Esophagus mucosa (tissue), 1 donor: ENCODE measurements at places on chromosomes 5 and 9.

DNA sequence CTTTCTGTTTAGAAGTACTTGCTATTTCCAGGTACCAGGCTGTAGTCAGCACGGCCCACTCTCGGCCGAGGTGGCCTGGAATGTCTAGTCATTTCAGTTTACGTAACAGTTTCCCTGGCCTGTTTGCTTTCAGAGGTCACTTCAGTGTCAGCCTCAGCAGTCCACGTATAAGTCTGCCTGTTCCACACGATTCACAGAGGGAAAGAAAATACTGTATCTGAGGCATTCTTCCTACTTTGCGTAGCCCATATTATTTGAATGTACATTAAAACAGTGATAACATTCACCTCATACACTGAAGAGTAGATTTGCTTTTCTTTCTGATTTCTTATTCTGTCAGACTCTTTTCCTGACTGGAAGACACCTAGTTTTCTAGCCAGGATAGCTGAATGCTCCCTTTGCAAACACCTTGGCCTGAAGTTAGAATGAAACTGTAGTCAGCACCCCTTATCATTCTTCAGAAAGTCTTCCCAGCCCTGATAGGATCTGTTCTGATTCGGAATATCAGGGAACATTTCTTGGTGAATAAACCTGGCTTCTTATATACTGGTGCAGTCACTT, 140.9 kb downstream of the AOPEP start:
- peak; percentile 81 for ATAC-seq

DNA sequence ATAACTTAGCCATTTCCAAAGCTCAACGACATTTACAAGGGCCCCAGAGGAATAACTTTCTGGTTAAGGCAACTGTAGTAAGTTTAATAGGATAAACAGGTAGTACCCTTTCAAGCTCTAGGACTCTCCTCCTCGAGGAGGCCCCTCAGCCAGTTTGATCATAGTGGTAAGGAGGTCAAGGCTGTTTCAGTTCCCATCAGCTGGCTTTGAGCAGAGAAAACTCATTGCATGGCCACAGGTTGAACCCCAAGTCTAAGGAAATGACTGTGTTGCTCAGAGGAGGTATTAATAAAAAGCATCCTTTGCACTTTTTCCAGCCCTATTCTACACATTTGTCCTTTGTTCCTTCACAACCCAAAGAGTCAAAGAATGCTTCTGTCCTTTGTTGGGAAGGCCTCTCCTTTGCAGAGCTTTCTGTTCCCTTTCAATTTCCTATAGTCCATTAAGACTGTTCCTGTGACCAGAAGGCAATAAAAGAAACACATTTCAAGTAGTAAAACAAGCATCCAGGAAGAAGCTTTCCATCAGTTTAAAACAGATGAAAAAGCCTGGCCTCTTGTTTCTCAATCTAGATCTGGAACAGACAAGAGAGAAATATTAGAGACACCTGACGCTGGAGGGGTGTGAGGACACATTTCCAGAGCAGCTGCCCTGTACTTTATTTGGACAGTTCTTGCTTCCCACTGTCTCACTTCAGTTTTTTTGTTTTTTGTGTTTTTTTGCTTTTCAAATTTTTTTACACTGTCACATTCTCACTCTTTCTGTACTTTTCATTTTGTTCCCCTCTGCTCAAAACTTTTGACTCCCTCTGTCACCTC, 54.1 kb downstream of the PRRC1 start:
- no peak for ATAC-seq

GRCh38 chr5:171518916-171519315, 99.5 kb downstream of the FGF18 start:
- no peak for ATAC-seq

DNA sequence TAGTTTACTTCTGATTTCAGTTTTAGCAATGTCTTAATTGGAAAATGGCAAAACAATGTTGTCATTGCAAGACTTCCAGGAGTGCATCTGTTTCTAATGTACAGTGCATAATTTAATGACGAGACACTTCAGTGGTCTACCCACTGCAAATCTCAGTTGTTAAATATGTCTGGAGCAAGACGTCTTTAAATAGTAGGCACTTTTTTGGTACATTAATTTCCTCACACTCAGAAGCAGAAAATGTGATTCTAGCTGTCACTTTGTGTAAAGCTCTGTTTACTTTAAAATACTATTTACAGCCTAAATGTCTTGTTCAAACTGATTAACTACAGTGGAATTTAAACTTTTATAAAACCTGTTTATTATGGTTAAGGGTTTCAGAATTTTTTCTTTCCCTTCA, 815.5 kb downstream of the TLE1 start:
- ATAC-seq, result no peak

- no peak for ATAC-seq
Observed at GRCh38 chr5:54171645-54172384, 138.6 kb downstream of the ARL15 start.

DNA sequence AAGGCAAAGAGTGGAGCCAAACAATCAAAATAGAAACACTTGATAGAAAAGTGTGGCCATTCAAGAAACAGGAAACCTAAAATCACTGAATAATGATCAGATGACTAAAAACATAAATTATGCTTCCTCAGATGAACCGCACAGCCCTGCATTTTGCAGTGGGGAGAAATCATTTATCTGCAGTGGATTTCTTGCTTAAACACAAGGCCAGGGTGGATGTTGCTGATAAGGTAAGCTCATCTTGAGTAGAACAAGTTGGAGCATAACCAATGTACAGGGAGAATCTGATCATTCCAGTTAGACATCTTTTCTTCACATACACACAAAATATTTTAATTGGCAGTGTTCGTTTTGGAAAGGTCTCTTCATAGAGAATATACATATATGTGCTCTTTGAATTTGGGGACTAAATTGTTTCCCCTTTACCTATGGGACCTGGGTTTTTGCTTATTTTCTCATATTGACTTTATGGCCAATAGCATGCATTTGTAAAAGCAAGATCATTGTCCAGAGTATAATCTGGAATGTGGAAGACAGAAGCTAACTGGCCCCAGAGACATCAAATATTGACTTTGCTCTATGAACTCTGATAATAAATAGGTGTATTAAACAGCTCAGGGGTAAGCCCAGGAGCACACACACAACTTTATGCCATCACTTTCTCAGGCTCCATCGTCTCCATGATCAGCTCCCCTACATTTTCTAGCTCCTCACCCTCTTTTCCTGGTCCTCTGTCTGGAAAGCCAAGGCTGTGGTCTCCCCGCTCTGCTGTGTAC, 9.1 kb downstream of the ANKDD1B start:
- no peak for ATAC-seq

DNA sequence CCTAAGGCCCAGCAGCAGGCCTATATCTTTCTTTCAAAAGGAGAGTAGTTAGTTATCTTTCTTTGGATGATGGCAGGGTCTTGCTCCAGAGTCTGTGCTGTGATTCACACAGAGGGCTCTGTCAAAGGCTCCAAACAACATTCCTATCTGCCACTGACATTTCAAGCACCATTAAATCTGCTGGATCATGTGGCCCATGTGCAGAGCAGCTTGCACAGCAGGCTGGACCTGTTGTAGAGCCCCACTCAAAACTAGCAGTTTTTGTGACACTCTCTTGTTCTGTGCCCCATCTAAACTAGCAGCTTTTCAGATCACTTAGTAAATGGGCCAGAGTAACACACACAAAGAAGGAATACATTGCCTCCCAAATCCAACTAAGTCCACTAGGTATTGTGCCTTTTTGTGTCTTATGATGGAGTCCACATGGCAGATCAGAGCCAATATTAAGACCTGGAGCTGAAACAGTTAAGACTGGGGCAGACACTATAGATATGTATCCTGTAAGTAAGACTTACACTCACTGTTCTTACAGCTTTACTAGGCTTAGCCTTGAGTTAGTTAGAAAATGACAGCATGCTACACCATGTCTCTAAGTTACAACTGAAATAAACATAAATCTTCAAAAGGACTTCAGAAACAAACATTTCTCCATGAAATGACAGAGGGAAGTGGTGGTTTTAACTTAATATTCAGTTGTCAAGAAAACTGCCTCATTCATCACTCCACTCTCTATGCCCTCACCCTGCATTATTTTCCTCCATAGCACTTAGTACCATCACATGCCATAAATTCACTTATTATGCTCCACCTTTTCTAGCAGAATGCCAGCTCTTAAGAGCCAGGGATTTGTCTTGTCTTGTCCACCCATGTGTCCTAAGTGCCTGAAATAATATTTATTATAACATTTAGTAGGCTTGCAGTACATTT, 400.9 kb downstream of the RAB3C start:
- peak; percentile 39 for ATAC-seq

DNA sequence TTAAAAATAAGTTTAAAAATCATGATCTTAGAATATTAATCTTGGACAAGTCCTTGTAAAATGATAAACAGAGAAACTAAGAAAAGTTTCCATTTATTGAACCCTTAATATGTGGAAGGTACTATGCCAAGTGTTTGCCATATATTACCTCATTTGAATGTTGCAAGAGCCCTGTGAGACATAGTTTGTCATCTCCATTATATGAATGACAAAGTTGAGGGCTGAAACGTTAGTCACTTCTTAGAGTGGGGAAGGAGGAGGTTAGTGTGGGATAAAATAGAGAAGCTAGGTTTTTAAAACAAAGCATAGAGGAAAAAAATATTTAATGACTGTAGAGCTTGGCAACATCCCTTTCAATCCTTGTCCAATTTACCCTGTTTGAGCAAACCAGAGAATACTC, 2.0 kb downstream of the TNC start:
- ATAC-seq, result peak; percentile 64

DNA sequence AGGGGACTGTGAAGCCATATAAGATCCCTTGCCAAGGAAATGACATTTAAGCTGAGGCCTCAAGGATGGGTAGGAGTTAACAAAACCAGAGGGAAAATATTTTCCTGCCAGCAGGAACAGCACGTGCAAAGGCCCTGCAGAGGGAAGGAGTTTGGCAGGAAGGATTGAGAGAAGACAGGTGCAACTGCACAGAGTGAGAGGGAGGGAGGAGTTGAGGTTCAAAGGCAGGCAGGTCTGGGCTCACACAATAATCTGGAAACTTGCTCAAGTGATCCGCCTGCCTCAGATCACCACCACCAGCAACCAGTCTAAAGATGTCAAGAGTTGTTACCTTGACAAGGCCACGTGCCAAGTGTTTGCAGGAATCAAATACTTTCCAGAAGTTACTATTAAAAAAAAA, 31.1 kb upstream of the PWWP2A start:
- peak; percentile 70 for ATAC-seq

DNA sequence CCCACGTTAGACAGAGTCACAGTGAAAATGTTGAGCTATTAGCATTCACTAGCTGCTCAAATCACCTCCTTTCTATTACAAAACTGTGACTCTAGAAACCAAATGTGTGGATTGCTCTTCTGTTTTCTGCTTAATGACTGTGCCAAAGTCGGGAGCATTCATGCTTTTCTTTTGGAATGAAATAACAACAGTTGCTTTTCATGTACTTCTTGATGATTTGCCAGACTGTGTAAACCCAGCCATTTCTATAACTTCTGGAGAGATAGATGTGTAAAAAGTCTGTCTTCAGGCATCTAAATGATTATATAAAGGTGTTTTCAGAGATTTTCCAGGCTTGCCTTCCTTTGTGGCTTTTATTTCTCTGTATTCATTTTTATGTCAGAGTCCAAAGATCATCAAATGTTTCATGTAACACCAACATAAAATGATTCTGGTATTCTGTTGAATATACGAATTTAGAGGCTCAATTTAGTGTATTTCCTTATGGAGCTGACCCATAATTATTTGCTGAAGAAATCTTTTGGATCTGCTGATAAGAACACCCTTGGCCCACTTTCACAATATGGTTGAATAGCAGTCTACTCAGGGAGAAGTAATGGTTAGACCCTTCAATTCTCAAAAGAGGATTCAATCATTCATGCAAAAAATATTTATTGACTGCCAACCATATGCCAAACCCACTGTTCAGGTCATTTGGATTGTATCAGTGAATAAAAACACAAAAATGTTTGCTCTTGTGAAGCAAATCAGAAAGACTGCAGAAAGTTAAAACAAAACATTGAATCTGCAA, 581.2 kb downstream of the CDH18 start:
- no peak for ATAC-seq

GRCh38 chr9:91033797-91034196, 232.2 kb downstream of the SYK start:
- ATAC-seq, result no peak

GRCh38 chr9:34124926-34125325, 1.6 kb downstream of the DCAF12 start:
- peak; percentile 42 for ATAC-seq

- no peak for ATAC-seq
Observed at GRCh38 chr5:156556666-156557406, 229.9 kb downstream of the SGCD start.

- no peak for ATAC-seq
Observed at GRCh38 chr5:174020928-174021304, 24.6 kb upstream of the NSG2 start.

DNA sequence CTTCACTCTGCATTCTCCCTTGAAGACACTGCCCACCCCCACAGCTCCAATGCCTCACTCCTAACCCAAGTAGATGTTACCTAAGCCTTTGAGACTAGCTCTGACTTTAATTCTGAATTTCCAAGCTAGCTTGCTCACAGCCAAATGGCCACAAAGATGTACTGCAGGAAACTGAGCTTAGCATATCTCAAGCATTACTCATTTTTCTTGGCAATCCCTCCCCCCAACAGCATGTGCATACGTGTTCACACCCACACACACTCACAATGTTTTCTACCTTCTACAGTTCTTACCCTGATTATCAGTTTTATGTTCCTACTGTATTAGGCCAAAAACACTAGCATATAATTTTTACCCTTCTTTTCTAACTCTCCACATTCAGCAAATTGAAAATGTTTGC, 13.7 kb upstream of the GRIA1 start:
- ATAC-seq, result peak; percentile 88

DNA sequence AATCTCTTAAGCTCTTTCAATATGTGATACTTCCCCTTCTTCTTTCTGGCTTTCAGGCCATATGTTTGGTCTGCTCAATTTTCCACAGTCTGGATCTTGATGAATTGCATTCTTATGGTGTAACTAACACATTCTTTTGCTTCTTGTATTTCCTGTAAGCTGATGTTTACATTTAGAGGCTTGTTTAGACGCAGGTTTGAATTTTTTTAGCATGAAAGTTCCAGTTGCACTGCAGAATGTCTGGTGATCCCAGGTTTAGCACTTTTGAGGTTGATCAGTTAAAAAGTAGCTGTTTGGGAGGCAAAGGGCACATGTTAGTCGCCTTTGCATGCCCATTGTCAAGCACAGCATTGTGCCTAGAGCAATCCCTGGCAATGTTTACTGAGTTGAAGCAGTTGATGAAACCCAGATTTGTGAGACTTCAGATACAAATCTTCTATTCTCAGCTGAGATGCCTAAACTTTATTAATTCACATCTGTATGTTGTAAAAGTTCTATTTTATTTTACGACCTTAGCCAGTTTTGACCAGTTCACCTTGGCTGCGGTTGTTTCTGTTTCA, 59.6 kb upstream of the SPATA31C2 start:
- no peak for ATAC-seq

GRCh38 chr5:129977810-129978209, 73.5 kb downstream of the CHSY3 start:
- no peak for ATAC-seq

GRCh38 chr5:109242518-109242917, 167.3 kb downstream of the PJA2 start:
- ATAC-seq, result no peak
